ENCODE measurements at places on chromosomes 16 and 17.

- no peak for DNase-seq
Measured at GRCh38 chr17:46890638-46891037, 32.3 kb upstream of the GOSR2 start.

DNA sequence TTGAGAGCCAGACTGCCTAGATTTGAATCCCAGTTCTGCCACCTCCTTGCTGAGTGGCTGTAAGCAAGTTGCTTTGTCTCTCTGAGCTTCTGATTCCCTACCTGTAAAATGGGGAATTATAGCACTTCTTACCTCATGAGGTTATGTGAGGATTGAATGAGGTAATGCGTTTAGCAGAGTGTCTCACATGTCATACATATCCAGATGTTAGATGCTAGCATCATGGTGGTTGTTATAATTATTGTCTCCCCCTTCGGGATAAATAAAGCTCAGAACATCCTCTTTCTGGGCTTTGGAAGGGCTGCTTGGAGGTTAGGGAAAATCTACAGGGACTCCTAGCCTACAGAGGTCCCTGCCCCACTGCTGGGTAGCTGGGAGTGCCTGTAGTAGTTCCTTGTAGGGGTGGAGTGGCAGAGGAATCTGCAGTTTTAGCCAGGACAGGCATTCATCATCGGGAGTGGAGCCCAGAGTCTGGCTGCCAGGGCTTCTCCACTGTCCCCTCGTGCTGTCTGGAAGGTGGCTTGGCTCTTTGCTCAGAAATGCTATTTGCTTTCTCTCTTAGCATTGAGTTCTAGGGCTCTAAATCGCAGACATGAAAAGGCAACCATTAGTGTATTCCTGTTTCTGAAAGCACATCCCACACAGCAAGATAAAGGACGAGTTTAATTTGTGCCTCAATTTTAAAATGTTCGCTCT is 137.9 kb upstream of the CACNG3 start:
- no peak for DNase-seq

DNA sequence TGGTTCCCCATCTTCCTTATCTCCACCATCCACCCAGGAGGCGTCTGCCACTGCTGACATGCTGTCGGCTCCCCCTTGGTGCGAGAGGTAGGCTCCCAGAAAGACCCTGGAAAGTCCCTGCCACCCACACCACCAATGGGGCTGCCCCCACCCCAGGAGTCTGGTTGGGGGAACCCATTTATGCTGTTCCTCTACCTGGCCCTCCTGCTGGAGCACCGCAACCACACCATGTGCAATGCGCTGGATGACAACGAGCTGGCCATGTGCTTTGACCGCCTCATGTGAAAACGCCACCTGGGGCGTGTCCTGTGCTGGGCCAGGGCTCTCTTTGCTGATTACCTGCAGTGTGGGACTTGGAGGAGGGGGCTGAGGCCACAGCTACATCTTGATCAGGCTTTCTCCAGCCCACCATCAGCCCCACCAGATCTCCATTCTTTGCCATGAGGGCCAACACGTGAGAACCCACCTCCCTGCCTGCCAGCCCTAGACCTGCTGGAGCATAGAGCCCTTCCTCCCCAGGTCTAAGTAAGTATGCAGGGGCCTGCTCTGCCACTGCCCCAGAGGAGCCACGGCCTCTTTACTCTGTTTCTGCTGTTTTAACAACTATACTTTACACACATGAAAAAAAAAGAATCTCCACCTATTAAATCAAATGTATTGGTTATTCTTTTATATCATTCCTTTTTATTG is 7.9 kb upstream of the ALDH3A1 start:
- no peak for DNase-seq

DNA sequence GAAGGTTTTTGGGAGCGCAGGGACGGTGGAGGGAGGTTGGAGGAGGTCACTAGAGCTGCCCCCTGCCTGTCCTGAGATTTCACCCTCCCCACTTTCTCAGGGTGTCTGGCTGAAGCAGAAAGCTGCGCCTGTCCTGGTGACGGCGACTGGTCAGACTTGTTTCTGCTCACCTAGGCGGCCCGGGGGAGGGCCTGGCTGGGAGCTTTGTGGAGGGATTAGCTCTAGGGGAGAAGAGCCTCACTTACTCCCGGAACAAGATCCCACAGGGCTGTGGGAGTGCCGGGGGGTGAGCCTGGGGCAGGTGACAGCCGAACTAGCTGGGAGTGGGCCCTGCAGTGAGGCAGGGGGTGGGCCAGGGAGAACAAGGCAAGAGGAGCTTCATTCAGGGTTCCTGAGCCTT is 11.5 kb downstream of the NHERF1 start:
- DNase-seq, result no peak

DNA sequence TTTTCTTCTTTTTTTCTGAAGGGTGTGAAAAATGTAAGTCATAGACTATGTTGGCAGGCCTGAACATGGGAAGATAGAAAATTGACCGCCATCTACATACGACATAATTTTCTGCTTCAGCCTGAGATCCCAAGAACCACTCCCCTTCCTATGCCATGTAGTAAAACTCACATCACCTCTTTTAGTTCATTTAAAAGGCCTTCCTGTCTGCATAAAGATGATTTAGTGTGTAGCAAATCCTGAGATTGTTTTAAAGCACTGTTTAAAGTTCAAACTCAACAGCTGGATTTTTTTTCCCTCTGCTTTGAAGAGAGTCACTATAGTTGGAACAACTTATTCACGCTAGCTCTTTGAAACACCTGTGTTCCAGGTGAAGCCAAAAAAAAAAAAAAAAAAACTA is 101.5 kb downstream of the NLK start:
- DNase-seq, result no peak

DNA sequence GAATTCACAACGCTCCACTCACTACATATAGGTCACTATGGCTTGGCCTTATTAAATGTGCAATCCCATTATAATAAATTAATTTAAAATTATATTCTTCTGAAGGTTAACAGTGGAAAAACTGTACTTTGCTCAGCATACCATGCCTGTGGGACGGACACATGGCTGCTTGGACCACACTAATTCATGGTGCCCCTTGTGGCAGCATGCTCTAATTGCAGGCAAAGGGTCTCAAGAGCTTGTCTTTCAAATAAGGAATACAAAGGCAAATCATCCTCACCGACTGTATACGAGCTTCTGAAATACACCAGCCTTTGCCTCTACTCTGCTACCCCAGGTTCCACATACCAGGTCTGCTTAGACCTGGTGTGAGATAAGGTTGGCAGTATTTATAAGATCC is 11.7 kb downstream of the SMPD3 start:
- peak; percentile 47 for DNase-seq

- DNase-seq, result no peak
Measured at GRCh38 chr17:62565817-62566216, 61.7 kb upstream of the MRC2 start.

- DNase-seq, result no peak
Measured at GRCh38 chr16:7521834-7522233, 189.2 kb downstream of the RBFOX1 start.

DNA sequence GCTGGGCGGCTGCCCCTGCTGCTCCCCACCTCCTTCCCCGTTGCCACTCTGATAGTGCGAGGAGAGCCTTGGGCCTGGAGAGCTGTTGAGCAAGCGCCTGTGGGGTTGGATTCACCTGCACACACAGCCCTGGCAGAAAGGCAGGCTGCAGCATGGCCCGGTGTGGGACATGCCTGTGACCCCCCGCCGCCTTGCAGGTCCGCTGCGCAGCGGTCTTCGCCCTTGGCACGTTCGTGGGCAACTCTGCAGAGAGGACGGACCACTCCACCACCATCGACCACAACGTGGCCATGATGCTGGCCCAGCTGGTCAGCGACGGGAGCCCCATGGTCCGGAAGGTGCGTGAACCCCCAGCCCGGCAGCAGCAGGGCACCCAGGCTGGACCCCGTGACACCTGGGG is 106.8 kb upstream of the CHMP6 start:
- DNase-seq, result no peak

DNA sequence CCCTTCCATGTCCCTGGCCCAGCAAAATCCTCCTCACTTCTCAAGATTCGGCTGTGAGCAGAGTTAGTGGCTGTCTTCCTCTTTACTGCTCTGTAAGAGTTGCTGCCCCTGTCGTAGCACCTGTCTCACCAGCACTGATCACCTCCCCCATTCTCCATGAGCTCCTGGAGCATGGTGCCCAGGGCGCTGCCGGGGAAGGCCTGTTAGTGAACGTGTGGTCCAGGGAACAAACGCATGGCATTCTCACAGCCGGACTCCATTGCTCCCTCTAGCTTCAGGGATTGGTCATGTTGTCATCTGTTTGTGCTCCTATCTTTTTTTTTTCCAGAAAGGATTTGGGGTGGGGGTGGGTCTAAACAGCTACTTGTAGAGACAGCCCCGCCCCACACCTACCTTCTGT is 141.2 kb downstream of the CMIP start:
- peak; percentile 33 for DNase-seq

DNA sequence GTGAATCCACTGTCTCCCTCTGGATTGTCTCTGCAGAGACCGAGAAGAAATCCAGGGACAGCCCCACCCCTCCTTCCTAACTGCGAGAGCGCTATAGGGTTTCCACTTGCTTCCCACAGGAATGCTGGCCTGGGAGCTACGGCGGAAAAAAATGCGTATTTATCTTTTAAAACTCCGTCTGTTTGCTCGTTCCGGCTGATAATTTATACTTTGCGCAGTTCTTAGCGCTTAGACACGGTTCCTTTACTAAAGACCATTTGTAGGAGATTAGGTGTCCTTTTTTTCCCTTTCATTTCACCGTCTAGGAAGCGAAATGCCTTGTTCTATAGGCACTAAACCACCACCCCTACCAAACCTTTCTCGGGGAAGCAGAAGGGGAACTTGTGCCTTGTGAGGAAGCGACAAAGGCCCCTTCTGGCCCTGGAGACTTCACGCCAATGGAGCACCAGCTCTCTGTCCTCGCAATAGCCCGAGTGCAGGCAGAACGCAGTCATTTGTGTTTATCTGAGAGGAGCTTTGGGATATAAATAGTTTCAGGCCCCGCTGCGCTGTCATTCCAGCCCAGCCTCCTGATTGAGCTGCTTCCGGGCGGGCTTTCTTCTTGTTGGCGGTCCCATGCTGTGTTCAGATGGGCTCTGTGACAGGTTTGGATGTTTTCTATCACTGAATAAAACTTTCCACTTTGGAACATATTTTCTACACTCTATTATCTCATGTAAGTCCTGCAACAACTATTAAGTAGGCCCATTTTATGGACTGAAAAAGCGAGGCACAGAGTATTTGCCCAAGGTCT is 791 bp upstream of the SUPT4H1 start:
- DNase-seq, result no peak

DNA sequence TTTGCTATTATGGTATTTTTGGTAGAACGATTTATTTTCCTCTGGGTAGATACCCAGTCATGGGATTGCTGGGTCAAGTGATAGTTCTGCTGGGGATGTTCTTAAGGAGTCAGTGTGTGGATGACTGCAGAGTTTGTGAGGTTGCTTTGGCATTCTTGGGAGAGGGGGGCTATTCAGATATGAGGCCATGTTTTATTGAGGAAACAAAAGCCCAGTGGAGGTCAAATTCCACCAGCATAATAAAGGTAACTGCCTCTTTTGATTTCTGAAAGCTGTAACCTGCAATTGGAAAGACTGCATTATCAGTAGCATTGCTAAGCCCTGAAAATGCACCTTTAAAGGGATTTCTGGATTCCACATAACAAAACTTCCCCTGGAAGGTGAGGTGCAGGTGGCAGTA is 43.7 kb upstream of the HNF1B start:
- no peak for DNase-seq

- no peak for DNase-seq
Measured at GRCh38 chr17:63916566-63917185, 2.0 kb downstream of the GH1 start.

- DNase-seq, result no peak
Measured at GRCh38 chr16:49010879-49011278, 270.8 kb downstream of the CBLN1 start.

DNA sequence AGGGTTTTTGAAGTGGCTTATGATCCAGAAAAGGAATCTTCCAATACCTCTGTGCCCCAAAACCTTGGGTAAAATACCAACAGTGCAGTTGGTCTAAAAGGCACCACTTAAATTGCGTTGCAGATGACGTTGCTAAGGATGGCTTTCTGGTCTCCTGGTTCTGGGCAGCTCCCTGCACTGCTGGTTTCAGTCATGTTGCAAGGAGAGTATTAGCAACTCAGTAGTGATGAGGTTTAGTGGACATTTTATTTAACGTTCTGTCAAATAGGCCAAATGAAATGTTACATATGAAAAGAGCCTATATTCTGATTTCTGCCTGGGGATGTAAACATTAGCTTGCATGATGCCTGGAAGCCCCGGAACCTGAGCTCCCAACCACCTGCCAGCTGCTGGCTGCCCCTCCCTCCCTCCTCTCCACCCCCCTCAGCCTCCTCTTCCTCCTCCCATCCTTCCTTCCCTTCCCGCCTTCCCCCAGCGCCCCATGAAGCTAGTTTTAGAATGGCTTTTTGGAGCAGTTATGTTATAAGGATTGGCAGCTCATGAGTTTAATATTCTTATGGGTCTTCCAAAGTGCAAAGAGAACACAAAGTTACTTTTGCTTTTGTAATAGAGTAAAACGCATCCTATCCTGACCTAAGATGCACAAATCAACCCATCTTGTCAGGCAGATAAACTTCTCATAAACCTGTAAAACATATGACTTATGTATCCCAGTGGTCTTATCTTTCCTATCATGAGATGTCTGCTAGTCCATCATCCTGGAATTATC is 20.7 kb downstream of the CD7 start:
- no peak for DNase-seq

- DNase-seq, result no peak
Measured at GRCh38 chr17:59431601-59432000, 100.1 kb downstream of the YPEL2 start.

DNA sequence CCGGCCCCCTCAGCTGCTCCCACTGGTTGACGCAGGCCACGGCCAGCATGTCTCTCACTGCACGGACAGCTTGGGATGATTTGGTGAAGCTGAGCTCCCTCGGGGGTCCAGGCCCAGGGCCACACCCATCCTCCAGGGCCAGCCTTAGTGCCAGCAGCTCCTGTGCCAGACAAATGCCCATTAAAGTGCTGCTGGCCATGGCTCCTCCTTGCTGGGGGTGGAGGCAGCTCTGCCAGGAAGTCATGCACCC is 2.5 kb downstream of the TRIM47 start:
- no peak for DNase-seq

GRCh38 chr16:70253291-70254106 is 1.8 kb upstream of the EXOSC6 start:
- DNase-seq, result peak; percentile 54

GRCh38 chr17:55284001-55284884 is 19.5 kb downstream of the HLF start:
- no peak for DNase-seq

Data from NT2/D1 (cell line).